ENCODE measurements at places on chromosomes 16 and 17.

- peaks cover 4% of the 10 kb centered on the region for H3K4me1 ChIP-seq
- no peaks in the 10 kb centered on the region for H3K27me3 ChIP-seq
- no peak for DNase-seq
- H3K4me3 ChIP-seq, result no peak overlapping the region
- H3K36me3 ChIP-seq, result peaks cover 6% of the 10 kb centered on the region
Observed at GRCh38 chr17:40015998-40016985, 1.1 kb downstream of the CSF3 start.

GRCh38 chr16:68361485-68361884 lies 50.7 kb downstream of the PRMT7 start:
- peaks cover 18% of the 10 kb centered on the region for H3K4me1 ChIP-seq
- H3K36me3 ChIP-seq, result peaks cover 7% of the 10 kb centered on the region
- no peak overlapping the region for H3K27ac ChIP-seq
- no peak overlapping the region for H3K4me3 ChIP-seq
- no peak for DNase-seq
- peaks cover 4% of the 10 kb centered on the region for H3K27me3 ChIP-seq

GRCh38 chr17:30532871-30533270 lies 55.7 kb downstream of the GOSR1 start:
- H3K4me1 ChIP-seq, result no peaks in the 10 kb centered on the region
- no peak overlapping the region for H3K4me3 ChIP-seq
- peaks cover 5% of the 10 kb centered on the region for H3K36me3 ChIP-seq
- no peak for DNase-seq

DNA sequence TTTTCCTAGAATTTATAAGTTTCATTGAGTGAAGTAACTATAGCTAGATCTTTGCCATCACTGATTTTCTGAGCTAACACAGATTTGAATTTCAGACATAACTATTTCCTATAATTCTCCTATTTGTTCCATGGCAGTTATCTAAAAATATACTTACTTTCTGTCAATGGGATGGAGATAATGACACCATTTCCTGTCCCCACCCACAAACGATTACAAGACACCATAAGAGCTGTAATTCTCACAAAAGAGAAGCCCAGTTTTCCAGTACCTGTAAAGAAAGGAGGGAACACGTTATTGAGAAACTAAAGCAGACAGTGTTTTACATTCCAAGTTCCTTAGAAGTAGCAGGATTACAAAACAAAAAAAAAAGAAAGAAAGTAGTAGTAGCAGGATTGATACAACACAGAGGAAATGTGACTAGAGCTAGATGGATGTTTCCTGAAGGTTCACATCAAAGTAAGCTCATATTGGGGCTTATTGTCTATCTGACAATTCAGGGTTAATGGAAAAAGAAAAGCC lies 110.9 kb upstream of the TOB1 start:
- no peak for DNase-seq
- no peak overlapping the region for H3K4me3 ChIP-seq

GRCh38 chr17:45812102-45812501 lies 28.0 kb downstream of the CRHR1 start:
- DNase-seq, result no peak
- H3K27me3 ChIP-seq, result no peaks in the 10 kb centered on the region
- H3K4me3 ChIP-seq, result no peak overlapping the region

DNA sequence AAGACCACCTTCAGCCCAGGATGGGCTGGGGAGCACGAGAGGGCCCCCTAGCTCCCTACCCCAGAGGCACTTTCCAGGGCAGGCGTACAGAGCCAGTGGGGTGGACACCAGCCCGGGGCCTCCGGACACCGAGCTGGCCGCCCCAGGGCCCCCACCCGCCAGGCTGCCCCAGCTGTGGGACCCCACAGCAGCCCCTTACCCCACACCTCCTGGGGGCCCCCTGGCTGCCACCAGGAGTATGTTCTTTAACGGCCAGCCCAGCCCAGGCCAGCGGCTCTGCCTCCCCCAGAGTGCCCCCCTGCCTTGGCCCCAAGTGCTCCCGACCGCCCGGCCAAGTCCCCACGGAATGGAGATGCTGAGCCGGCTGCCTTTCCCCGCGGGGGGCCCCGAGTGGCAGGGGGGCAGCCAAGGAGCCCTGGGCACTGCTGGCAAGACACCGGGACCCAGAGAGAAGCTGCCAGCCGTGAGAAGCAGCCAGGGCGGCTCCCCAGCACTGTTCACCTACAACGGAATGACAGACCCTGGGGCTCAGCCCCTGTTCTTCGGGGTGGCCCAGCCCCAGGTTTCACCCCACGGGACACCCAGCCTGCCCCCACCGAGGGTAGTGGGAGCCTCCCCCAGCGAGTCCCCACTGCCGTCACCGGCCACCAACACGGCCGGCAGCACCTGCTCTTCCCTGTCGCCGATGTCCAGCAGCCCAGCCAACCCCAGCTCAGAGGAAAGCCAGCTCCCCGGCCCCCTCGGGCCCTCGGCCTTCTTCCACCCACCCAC lies 24.3 kb upstream of the ZFPM1 start:
- no peaks in the 10 kb centered on the region for H3K36me3 ChIP-seq
- H3K27me3 ChIP-seq, result no peaks in the 10 kb centered on the region
- H3K4me1 ChIP-seq, result no peaks in the 10 kb centered on the region
- no peak overlapping the region for H3K27ac ChIP-seq
- DNase-seq, result no peak

- no peak for DNase-seq
- H3K27me3 ChIP-seq, result peaks cover 25% of the 10 kb centered on the region
- H3K27ac ChIP-seq, result no peak overlapping the region
Observed at GRCh38 chr17:9006175-9006767, 15.0 kb upstream of the NTN1 start.

DNA sequence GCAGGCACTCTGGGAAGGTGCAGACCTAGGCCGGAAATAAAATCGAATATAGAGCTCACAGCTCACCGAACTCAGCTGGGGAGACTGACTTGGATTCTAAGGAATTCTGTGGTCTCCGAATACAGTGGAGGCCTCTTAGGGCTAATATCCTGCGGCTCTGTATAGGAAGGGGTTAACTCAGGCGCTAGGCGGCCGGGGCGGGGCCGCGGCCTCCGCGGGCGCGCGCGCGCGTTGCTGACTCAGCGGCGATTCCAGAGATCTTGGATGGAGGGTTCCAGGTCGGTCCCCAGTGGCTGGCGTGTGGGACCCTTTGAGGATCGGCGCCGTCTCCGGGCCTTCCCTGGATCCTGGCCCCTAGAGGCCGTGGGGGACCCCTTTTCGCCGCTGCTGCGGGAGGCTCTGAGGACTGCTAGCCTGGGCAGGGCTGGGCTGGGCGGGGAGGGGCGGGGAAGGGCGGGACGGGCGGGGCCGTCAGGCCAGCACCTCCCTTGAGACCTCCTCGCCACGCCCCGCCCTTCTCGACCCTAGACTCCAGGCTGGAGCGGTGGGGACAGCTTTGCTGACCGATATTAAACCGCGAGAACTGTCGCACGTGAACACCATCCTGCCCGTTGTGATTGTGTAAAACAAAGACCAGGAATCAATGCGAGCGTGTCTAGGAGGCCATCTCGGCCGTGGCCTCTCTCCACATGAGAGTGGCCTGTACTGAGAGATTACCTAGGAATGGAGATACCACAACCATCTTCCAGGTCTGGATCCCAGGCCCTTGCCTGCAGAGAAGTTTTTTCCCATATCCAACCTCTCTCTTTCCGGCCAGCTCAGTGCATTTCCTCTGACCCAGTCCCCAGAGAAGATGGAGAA lies 1.4 kb upstream of the PLEKHH3 start:
- peak; percentile 71 for DNase-seq
- peak overlapping the region; percentile 73 for H3K27ac ChIP-seq
- peak overlapping the region; percentile 74 for H3K4me3 ChIP-seq
- peaks cover 48% of the 10 kb centered on the region for H3K27me3 ChIP-seq
- peaks cover 81% of the 10 kb centered on the region for H3K4me1 ChIP-seq
- H3K36me3 ChIP-seq, result no peaks in the 10 kb centered on the region

DNA sequence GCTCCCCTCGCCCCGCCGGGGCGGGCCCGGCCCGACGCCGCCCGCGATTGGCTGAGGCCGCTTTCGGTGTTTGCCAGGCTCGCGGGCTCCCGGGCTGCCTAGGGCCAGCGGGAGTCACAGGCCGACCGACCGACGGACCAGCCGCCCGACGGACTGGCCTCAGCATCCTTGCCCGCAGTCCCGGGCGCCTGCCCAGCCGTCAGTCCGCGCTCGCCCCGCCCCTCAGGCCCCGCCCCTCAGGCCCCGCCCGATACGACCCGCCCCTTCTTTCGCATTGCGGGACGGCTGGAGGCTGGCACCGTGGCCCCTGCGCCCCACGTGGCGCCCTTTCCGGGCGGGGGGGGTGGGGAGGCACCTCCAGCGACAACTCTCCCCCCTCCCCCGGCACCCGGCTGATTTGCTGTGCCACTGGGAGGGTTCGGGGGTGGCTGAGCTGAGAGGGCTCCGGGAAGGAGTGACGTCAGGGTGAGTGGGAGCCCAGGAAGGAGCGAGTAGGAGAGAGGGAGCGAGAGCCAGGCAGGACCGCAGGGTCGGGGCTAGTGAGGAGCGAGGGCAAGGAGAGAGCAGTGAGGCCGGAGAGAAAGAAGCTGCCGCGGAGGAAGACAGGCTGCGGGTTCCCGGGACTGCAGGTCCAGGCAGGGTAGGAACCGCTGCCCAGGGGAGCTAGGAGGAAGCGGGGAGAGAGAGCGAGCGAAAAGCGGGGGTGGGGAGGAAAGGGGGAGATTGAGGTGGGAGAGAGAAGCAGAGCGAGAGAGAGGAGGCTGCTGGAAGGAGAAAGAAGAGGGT lies at the start of gene ASPHD1:
Gene ASPHD1, plus strand, starts transcription at position 387 of the 786 bp plus-strand sequence. CDS start 484 bp downstream, outside the sequence.
- DNase-seq, result peak; percentile 73
- H3K4me3 ChIP-seq, result peak within 1 kb of the TSS; percentile 47
- H3K27me3 ChIP-seq, result peaks cover 24% of the 10 kb centered on the region
- no peak within 1 kb of the TSS for H3K27ac ChIP-seq
- H3K36me3 ChIP-seq, result no peaks in the 10 kb centered on the region

- no peak for DNase-seq
- no peak overlapping the region for H3K4me3 ChIP-seq
- H3K36me3 ChIP-seq, result no peaks in the 10 kb centered on the region
- H3K27ac ChIP-seq, result no peak overlapping the region
- H3K4me1 ChIP-seq, result no peaks in the 10 kb centered on the region
Observed at GRCh38 chr16:72810480-72810879, 237.4 kb downstream of the ZFHX3 start.

Data from CD8-positive, alpha-beta memory T cell (primary cell).